ENCODE measurements at places on chromosomes 7 and 10.

GRCh38 chr10:101183458-101184183 is 45.6 kb downstream of the LBX1 start:
- DNase-seq, result no peak

- DNase-seq, result no peak
Observed at GRCh38 chr10:61904733-61905725, 3.5 kb downstream of the ARID5B start.

- no peak for DNase-seq
Observed at GRCh38 chr7:155193716-155194115, 104.0 kb upstream of the INSIG1 start.

- DNase-seq, result no peak
Observed at GRCh38 chr7:112411186-112411795, 39.0 kb upstream of the IFRD1 start.

DNA sequence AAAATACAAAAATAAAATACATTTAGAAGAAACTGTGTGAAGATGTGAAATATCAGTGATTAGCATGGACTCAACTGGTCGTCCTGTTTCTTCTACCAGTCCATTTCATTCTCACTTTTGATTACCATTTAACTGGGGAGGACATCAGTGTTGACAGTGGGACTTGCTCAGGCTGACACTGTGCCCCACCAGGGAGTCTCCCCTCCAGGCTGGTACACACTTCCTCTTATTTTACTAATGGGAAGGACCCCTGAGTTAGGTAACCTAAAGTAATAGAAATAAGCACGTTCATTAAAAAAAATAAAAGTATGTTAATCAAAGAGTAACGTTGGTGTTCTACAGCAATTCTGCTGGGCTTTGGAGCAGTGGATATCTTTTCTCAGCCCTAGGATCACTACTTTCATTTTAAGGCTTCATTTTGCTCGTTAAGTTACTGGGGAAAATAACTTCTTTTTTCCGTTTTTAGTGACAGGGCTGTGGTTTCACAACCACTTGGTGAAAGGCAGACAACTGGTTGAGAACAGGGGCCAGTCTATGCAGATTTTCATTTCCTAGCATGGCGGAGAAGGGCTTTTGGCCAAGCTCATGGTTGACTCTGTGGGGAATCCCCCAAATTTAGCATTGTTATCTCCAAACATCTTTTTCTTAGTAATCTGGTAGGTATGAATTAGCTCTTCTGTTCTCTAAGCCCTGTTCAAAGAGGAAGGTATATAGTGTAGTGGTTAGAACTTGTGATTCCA is 2.1 kb downstream of the SNX10 start:
- no peak for DNase-seq

GRCh38 chr7:28572321-28573058 is 160.2 kb downstream of the CREB5 start:
- peak; percentile 34 for DNase-seq

- no peak for DNase-seq
Observed at GRCh38 chr10:66575251-66575855, 350.5 kb upstream of the LRRTM3 start.

DNA sequence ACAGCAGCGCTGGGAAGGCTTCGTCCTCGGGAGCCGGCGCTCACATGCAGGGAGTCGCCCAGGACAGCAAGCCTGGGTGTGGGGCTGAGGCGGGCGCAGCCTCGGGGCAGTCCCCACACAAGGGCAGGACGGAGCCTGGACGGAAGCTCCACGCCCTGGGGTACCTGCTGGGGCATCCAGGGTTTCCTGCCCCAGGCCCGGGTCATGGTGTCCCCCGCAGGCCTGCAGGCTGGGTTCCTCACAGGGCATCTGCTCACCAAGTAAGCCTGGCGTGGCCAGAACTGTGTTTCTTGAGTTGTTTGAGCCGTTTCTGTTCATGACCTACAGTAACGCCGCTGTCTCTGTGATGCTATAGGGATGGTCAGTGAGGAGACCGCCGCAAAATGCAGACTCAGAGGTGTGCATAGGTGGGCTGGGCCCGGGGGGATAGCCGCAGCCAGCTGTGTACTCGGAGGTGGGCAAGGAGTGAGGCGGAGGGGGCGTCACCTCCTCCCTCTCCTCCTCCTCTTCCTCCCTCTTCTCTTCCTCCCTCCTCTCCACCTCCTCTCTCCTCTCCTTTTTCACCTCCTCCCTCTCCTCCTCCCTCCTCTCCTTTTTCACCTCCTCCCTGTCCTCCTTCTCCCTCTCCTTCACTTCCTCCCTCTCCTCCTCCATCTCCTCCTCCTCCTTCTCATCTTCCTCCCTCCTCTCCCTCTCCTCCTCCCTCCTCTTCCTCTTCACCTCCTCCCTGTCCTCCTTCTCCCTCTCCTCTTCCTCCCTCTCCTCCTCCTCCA is 438.9 kb downstream of the DNAJB6 start:
- DNase-seq, result no peak

DNA sequence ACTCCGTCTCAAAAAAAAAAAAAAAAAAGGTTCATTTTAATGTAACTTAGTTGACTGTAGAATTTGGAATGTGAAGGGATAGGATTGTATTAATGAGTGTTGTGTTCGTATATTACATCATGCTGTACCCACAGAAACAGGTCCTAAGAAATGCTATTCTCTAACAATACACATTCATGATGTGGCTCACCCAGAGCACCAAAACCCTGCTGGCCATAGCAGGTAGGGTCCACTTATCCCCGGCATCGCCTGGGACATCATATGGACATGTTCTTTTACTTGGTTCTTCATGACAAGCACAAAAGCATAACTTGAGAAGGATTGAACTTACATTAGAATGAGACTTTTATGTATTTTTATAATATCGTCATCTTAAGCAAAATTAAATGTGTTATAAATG is 241.5 kb downstream of the CACNB2 start:
- no peak for DNase-seq

DNA sequence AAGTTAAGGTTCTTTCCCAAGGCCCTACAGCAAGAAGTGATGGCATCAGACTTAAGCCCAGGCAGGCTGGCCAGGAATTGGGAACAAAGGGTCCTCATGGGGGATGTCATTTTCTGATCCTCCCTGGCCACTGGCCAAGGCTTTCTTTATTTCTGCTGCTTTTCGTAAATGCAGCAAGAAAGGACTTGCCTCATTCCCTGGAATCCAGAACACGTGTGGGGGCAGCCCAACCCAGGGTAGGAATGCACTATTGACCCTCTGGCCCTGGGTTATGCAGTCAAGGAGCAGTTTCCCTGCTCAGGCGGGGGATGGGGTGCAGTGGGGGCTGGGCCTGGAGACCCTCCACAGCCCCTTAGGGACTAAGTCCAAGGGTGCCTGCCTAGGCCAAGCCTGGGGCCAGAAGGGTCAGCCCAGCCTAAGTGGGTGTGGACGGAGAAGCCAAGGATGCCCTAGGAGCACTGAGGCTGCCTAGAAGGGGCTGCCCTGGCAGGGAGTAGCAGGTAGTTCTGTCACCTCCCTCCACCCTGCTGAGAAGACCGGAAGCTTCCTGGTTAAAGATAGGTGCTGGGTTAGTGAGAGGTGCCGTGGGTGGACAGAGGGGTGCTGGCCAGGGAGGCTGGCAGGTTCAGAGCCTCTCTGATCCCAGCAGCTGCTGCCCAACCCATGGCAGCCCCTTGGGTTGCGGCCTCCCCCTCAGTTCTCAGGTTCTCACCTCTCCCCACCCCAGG is 179.2 kb downstream of the SH3PXD2A start:
- DNase-seq, result no peak

DNA sequence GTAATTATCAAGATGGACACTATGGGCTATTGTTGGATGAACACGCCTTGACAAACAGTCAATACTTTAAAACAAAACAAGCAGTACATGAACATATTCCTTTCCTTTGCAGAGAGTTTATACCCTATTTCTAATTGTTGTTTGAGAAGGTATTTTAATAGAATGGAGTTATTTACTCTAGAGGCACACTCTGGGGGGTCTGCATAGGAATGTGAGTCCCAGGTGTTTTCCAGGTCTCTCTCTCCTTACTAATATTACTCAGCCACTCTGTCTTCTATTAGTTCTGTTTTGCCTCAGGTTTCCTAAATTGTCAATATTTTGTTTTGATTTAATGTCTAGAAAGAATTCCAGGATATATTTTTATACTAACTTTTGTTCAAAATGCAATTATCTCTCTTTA is 1091.4 kb downstream of the CNTNAP2 start:
- DNase-seq, result no peak

GRCh38 chr10:31977440-31978155 is 49.0 kb upstream of the ARHGAP12 start:
- DNase-seq, result no peak

DNA sequence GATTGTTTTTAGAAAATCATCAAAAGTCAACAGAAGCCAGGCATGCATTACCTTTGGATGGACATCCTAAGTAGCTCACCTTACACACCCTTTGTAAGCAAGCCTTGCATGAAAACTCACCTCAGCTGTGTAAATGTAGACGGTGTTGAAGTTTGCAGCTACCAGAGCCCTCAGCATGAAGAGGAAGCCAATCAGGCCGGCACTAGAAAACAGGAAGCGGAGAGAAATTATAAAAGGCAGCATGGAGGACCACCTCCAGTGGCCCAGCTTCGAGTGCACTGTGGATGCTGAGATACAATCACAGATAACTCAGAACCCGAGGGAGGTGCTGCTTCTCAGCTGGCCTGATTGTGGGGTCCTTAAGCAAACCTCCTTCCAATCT is 75.3 kb downstream of the SVOPL start:
- no peak for DNase-seq

DNA sequence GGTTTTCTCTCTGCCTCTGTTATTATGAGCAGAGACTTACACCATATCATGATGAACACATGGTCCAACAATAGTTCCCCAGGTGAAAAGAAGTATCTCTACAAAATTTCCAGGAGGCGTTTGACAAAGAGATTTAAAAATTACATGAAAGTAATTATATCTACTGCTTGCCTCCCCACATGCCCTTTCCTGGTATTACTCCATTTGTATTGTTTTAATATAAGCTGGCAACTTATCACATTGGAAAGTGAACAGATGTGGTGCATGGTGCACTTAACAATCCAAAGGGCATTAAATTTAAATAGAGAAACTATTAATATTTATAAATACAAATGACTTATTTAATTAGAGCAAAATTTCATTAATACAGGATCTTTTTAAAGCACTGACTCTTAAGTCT is 638.2 kb downstream of the ANKRD7 start:
- DNase-seq, result no peak

DNA sequence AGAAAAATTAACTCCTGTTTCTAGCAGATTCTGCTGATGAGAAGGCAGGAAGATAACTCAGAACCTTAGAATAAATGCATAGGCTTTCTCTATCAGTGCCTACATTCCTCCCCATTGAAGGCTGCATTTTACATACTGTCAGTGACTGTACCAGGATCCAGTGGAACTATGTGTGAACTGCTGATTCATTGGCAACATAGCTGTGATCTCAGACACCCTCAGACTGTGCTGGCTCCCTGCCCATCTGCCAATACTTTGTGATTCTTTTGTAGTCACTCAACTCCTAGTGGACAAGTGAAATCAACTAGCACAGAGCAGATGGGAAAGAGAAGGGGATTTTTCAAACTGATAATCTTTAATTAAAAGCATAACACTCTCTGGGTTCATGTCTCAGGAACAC is 375.8 kb downstream of the MDFIC start:
- DNase-seq, result no peak

DNA sequence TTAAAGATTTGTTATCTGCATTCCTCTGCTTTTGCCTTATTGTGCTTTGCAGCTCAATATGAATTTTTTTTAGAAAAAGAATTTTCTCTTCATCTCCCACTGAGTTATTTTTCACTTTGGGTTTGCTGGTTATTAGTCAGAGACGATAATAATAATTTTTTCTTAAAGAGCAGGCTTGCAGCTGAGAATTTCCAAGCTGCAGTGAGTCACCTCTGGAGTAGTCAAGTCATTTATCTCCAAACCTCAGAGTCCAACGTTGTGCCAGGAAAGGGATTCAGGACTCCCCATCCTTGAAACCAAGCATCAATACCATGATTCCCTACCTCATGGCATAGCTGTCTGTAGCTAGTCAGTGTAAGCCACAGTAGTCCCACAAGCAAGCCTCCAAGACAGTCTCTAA is 15.2 kb upstream of the EGR2 start:
- DNase-seq, result no peak

- no peak for DNase-seq
Observed at GRCh38 chr7:128092221-128092620, 61.0 kb upstream of the LRRC4 start.

- no peak for DNase-seq
Observed at GRCh38 chr7:13988731-13989125, 738 bp downstream of the ETV1 start.

DNA sequence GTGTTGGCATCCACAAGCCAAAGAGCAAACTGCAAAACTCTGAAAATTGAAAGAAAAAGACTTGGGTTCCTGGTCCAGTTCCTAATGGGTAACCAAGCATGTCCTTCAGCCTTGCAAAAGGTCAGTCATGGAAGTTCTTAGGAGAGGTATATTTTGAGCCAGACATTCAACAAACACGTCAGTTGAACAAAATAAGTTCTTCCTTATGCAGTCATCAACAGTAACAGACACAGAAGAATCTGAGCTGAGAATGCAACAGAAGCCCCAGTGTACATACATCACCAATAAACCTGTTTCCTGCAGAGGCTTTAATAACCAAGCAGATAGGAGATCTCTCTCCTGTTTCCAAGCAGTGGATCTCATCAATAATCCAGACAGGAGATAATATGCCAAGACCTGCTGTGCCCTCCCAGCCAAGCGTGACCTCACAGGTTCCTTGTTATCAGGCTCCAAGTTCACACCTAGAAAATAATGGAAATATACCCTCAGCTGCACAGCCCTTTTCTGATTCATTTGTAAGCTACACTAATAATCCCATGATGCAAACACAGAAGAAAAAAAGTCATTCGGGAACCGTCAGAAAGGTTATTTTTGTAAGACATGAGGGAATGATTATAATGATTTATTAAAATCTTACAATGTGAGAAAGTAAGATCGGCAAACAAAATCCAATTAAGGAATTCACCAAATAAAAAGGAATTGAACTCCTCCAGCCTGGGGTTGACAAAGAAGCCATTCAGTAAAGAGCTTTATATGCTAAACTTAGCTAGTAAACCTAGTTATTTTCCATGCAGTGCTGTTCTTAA is 90.7 kb downstream of the DGKI start:
- no peak for DNase-seq

- DNase-seq, result no peak
Observed at GRCh38 chr7:156903232-156903909, 10.4 kb upstream of the LMBR1 start.

GRCh38 chr7:105388356-105389087 is at the start of gene SRPK2:
TSS of gene SRPK2 (minus strand) at chr7:105388921.
- no peak for DNase-seq

GRCh38 chr10:131657985-131658330 is 242.8 kb upstream of the PPP2R2D start:
- no peak for DNase-seq

Data from NCI-H1417 treated with DMSO at 0.1 percent for 48 hours (cell line).